ENCODE measurements at places on chromosomes 7 and 10.

DNA sequence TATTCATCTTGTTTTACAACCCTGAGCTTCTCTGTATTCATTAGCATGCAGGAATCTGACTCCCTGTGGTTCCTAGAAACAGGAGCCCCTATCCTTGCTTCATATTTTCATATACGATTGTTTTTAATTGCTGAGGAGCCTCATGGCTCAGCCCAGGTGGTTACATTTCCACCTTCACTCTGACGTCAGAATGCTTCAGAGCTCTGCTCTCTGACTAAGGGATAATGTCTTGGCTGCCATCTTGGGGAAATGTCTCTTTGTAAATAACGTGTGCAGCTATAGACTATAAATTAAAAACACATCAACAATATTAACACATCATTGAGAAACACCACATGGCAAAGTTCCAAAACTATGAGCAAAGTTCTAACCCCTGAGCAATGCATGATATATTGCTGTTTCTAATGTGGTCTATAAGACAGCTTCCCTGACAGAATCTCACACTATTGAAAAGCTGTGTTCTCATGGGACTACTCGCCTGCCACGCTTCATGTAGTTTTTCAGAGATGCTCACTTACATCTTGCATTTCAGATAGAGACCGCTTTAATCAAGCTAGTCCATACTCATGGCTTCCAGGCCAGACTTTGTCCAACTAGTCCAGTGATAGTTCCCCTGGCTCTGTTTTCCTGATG lies 227.0 kb downstream of the SORCS3 start:
- DNase-seq, result no peak

DNA sequence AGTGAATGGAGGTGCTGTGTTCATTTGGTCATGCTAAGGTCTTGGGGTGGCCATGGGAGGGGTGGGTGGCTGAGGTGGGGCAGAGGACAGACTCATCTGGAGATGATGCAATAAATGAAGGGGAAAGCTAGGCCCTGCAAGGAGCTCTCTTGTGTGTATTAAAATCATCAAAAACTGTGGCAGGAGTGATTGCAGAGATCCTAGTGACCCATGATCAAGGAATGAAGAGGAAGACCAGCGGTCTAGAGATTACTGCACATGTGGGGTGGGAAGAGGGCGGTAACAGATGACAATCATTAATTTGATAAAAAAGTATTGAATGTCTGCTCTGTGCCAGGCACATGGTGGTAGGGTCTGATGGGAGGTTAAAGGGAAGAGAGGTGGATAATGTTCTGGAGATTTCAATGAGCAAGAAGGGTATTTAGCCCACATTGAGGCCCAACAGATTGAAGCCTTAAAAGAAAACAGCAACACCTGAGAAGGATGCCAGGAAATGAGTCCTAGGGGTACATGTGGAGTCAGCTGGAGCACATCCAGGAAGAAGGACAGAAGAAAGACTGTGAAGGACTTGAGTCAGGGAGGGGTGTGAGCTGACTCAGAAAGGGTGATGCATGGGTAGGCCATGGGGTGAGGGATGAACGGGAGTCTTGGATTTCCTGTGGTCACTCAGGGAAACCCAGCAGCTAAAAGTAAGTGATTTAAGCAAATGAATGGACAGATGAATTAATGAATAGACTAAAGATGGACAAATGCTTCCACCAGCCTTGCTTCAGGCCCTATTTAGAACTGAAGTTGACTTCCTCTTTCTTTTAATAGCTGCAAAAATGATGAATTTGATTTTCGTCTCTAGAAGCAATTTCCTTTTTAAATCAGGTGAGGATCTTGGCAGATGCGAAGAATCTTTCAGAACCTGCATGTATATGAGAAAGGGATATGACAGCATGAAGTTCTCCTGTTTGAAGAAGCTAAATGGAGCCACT lies 83.1 kb upstream of the IGFBP3 start:
- DNase-seq, result no peak

DNA sequence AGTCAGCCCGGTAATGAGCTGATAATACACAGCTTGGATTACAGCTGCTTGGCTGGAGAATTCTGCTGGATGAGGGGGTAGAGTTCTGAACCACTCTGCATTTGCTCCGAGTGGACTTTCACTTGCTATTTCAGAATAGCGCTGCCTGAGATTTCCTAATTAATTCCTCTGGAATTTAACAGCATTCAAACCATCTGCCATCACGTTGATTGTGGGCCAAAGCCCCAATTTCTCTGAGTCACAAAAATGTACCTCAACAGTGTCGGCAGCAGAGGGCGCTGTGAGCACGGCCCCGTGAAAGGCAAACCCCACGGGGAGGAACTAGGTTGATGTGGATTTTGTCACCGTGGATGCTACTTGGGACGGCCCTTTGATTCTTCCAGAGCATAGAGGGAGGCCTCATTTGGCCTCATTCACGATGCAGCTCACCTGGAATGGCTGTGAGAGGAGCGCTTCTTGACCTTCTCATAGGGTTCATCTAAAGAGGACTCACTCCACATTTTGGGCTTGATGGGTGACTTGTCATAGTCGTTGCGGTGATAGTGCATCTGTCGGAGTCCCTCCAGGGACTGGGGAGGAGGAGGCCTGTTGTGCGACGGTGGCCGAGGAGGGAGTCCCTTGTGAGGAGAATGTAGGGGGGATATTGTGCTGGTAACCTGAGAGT lies 73.3 kb downstream of the PRPF18 start:
- peak; percentile 70 for DNase-seq

GRCh38 chr10:30821261-30821993 lies 191.9 kb upstream of the LYZL2 start:
- DNase-seq, result no peak

DNA sequence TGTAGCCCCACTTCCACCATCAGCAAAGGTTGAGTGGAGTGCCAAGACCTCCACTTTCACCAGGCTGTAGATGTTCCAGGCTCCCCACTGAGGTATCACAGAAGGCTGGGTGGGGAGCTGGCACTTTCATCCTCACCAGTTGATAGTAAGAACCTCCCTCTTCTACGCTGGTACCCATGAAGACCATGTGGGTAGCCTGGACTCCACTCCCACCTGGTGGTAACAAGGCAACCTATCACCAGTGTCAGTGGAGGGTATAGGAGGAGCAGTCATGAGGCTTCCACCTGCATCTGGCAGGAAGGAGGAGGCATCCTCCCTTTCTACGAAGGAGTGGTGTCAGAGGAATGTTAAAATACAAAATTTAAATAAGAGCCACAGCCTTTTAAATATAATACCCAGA lies 4.4 kb downstream of the SMIM30 start:
- no peak for DNase-seq

DNA sequence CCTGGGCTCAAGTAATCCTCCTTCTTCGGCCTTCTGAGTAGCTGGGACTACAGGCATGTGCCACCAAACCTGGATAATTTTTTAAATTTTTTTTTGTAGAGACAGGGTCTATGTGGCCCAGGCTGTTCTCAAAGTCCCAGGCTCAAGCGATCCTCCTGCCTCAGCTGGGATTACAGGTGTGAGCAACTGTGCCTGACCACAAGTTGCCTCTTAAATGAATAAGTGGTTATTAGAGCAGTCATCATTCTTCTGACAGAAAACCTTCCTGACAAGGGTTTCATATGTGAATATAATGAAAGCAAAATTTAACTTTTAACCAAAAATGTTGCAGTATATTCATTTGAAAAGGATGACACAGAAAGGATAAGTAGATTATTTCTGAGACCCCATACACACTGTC lies 532.5 kb downstream of the GRM8 start:
- DNase-seq, result no peak

GRCh38 chr7:132872034-132872433 lies 209.9 kb downstream of the CHCHD3 start:
- DNase-seq, result no peak

DNA sequence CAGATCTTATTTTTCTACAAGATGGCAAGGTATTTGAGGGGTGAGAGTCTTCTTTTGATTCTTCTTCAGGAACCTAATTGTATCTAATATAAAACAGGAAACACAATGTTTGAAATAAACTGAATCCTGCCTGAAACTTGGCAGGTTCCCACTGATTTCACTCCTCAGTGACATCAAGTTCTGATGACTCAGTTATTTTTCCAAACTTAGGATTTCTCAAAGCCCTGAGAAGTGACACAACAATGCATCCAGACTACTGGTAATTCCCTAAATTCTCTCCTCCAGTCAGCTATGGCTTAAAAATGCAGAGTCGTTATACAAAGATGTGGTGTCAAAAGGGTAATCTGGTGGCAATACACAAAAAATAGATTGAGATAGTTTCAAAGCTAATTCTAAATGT lies 80.9 kb downstream of the ABLIM1 start:
- DNase-seq, result no peak

GRCh38 chr7:3738964-3739363 lies 437.9 kb downstream of the SDK1 start:
- DNase-seq, result no peak

- no peak for DNase-seq
Measured at GRCh38 chr10:114665406-114665805, 7.3 kb upstream of the ABLIM1 start.

- DNase-seq, result no peak
Measured at GRCh38 chr7:81562581-81562980, 207.3 kb downstream of the HGF start.

GRCh38 chr7:101399759-101400158 lies 37.1 kb downstream of the COL26A1 start:
- no peak for DNase-seq

DNA sequence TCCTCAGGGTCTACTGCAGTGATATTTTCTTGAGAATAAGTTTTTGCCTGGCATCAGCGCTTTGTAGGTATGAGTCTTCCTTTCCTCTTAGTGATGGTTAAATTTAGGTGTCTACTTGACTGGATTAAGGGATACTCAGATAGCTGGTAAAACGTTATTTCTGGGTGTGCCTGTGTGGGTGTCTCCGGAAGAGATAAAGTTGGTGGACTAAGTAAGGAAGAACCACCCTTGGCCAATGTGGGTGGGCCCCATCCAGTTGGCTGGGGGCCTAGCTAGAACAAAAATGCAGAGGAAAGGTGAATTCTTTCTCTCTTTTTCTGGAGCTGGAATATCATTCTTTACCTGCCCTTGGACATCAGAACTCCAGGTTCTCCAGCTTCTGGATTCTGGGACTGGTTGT lies 138.8 kb downstream of the ADCYAP1R1 start:
- DNase-seq, result no peak

GRCh38 chr7:130875265-130875741 lies 141.3 kb upstream of the KLF14 start:
- DNase-seq, result peak; percentile 50

GRCh38 chr7:2497500-2498336 lies 21.5 kb upstream of the GRIFIN start:
- no peak for DNase-seq

Data from activated CD4-positive, alpha-beta T cell treated with anti-CD3 and anti-CD28 coated beads, Interleukin-2, Interleukin-6, amounts not matched to agents 100 ng/mL and 50 ng/mL, durations not matched to agents 16 hours and 8 hours (primary cell).